NCI-H2171 (cell line): ENCODE measurements at places on chromosomes 7 and 10.

GRCh38 chr10:112244197-112244596 is 39.0 kb upstream of the TECTB start:
- DNase-seq: no peak

GRCh38 chr7:98802781-98803110 is 67.1 kb downstream of the TMEM130 start:
- no peak for DNase-seq

GRCh38 chr10:2891073-2891769 is 176.1 kb upstream of the PFKP start:
- DNase-seq: no peak

GRCh38 chr10:6275022-6275997 is 72.6 kb downstream of the PFKFB3 start:
- DNase-seq: peak; percentile 17

DNA sequence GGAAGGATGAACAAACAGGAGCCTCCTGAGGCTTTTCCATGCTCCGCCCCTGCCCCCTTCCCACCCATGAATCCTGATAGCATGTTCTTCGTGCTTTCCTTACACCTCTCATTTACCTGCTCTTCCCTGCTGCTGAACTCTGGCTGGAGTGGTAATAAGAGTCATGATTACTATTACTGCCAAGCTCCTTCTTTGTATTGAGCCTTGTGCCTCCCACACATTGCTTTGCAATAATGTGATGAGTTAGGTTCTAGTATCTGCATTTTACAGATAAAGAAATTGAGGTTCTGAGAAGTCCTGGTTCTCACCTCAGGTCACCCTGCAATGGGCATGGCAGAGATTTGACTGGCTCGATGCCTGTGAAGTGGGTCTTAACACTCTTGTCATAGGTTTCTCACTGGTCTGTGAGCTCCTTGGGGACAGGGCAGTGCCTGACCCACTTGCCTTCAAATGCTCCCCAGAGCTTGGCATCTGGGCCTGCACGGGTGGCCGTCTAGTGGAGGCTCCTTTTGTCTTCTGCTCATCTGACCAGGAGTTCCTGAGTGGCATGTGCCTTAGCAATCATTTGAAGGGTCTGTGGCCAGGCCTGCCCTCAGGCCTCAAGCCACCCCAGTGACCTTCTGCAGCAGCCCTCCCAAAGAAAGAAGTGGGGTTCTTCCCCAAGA is 309.2 kb upstream of the ZMIZ1 start:
- DNase-seq: no peak

DNA sequence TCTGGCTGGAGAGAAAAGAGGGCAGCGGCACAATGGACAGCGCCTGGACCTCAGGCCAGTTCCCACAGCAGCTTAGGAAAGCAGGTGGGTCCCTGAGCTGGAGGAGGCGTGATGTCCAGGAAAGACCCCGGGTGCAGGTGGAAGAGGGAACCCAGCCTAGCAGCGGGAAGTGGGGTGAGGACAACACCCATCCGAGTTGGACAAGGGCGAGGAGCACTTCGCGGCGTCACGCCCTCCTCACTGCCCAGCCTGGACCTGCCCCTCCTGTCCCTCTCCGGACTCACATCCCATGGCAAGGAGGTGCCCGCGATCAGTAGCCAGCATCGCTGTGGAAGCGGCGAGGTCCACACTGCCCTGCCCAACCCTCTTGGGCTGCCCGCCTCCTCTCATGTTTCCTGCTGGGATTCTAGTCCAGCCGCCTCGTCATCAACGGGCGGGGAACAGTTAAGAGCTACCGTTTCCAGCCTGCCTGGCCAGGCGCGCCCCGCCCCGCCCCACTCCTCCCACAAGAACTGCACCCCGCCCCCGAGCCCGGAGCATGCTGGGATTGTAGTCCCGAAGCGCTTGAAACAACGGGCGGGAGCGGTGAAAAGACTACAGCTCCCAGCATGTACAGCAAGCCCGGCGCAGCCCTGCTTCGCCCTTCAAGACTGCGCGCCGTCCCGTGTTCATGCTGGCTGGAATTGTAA is 930.6 kb upstream of the ZNF722 start:
- DNase-seq: no peak

GRCh38 chr7:18330548-18330947 is 165.0 kb upstream of the HDAC9 start:
- no peak for DNase-seq

GRCh38 chr7:155007947-155008346 is 5.0 kb upstream of the PAXIP1 start:
- DNase-seq: no peak

- DNase-seq: no peak
Observed at GRCh38 chr7:144483189-144483588, 79.7 kb upstream of the NOBOX start.

DNA sequence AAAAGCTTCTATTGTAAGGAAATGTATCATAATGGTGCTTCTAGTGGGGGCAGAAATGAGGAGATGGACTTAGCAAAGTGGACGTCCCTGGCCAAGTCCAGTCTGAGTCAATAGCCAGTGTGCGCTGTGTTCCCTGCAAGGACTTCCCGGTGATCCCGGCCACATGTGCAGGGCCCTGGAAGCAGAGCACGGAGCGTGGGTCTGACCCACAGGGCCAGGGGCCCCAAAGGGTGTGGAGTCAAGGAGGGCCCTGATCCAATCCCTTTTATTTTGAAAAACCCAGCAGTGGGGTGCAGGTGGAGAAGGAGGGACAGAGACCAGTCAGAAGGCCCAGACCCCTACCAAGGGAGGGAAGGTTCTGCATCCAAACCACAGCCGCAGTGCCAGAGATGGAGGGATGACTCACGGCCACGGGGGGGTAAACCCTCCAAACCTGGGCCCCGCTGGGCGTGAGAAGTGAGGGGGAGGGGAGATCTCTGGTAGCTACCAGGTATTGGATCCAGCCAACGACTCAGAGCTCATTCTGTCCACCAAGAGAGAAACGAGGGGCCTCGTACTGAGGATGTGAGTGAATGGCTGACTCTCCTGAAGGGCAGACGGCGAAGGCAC is 57.2 kb upstream of the VIPR2 start:
- no peak for DNase-seq

DNA sequence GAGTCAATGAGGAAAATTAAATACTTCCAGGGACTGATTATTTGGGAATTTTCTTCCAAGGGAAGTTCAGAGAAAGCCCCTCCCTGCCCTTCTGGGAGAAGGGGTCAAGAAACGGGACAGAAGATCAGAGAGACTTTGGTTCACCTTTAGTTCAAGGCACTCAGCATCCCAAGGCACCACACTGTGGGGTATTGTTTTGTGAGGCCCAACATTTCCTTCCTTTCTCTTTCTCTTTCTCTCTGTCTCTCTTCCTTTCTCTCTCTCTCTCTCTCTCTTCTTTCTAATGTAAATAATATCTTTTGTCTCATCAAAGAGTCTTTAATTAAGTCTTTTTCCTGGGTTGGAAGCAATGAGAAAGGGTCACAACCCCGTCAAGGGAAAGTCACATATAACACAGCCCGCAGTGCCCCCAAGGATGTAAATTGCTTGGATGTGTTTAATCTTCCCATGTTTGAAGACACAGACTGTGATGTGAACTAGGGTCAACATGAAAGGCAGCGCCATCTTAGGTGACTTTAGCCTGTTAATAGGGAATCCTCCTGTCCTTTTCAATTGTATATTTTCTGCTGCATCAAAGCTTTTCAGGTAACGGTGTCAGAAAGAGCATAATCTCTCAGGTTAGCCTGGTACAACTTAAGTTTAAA is 983.3 kb upstream of the C7orf33 start:
- DNase-seq: no peak

DNA sequence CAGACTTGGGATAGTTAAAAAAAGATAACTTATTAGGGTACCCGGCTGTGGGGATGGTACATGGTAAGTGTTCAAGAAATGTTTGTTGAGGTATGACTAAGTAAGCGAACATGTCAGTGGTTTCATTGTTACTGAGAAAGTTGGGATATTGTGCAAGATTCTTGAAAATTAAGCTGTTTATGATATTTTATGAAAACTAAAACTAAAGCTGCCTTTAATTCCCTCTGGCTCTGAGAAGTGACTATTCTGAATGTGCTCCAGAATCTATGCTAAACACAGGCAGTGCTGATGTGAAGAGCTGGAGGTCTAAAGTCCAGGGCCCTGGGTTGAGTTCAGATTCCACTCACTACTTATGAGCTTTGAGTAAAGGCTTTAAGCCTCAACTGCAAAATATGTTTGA is 72.9 kb downstream of the AOAH start:
- no peak for DNase-seq

GRCh38 chr10:49090189-49090575 is 25.1 kb downstream of the VSTM4 start:
- no peak for DNase-seq

GRCh38 chr7:128705891-128706333 is 33.2 kb upstream of the CALU start:
- DNase-seq: no peak

GRCh38 chr7:93165447-93165846 is 17.3 kb upstream of the SAMD9L start:
- no peak for DNase-seq

- no peak for DNase-seq
Observed at GRCh38 chr7:1238931-1239802, 6.5 kb downstream of the UNCX start.

- DNase-seq: no peak
Observed at GRCh38 chr7:100221231-100221718, 1.5 kb downstream of the PVRIG start.

- no peak for DNase-seq
Observed at GRCh38 chr10:103573205-103573487, 79.6 kb downstream of the NEURL1 start.

DNA sequence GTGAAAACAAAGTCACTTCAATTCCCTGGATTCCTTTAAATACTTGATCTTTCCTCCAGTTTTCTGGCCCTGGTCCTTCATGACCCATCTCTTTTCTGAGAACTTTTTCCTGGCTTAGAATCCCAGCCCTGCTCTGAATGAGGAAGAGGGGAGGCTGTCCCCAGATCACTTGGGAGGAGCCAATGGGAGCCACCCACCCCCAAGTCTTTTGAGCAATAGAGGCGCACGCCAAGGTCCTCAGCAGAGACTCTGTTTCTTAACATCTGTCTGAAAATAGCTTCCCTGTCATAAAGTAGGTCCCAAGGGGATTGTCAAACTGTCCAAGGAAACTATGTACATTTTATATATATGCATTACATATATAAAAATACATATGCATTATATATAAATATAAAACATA is 126.8 kb downstream of the ADRA2A start:
- no peak for DNase-seq

- DNase-seq: no peak
Observed at GRCh38 chr7:131504157-131504899, 52.1 kb downstream of the PODXL start.

GRCh38 chr7:41892356-41893100 is 189.6 kb upstream of the INHBA start:
- DNase-seq: no peak

- peak; percentile 12 for DNase-seq
Observed at GRCh38 chr10:101284101-101284743, 55.0 kb upstream of the LBX1 start.

DNA sequence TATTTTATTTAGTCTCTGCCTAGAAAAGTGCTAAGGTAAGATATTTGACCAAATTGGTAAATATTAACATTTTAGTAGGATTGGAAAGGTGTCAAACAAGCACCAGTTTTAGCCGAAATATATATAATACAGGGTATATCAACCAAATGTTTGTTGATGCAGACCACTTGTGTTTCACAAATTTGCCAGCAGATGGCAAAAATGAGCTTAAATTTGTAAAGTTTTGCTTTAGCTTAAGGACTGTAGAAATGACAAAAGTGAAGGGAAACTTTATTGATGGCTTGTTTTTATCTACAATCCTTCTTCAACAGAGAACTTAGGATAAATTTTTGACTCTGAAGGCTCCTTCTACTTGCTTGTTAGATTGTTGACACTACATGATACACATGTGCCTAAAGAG is 4.8 kb upstream of the POLR1F start:
- DNase-seq: no peak

GRCh38 chr10:84333864-84334451 is 5.6 kb downstream of the CCSER2 start:
- DNase-seq: no peak

- DNase-seq: no peak
Observed at GRCh38 chr7:18831943-18832342, 285.5 kb downstream of the TWIST1 start.

DNA sequence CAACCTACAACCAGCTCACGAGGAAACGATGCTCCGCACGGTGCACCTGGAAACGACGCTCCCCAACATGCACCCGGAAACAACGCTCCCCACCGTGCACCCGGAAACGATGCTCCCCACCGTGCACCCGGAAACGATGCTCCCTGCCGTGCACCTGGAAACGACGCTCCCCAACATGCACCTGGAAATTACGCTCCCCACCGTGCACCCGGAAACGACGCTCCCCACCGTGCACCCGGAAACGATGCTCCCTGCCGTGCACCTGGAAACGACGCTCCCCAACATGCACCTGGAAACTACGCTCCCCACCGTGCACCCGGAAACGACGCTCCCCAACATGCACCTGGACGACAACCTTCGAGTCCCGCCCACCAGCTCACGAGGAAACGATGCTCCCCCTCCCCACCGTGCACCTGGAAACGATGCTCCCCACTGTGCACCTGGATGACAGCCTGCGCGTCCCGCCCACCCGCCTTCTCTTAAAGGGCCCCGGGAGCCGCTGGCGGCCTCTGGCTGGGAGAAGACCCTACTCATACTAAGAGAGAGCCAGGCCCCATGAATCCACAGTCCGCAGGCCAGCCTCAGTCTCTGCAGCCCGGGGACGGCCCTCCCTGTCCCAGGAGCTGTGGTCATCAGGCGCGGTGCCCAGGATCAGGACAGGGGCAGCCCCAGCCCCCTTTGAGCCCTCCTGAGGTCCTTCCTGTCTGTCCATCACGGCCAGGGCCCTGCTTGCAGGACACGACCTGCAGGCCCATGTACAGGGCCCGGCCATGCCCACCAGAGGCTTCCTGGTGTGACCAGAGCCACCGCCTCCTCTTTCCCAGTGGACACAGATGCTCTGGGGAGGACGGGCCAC is 98.3 kb downstream of the PDGFA start:
- DNase-seq: peak; percentile 84

- DNase-seq: no peak
Observed at GRCh38 chr7:48118041-48118440, 29.0 kb downstream of the UPP1 start.

DNA sequence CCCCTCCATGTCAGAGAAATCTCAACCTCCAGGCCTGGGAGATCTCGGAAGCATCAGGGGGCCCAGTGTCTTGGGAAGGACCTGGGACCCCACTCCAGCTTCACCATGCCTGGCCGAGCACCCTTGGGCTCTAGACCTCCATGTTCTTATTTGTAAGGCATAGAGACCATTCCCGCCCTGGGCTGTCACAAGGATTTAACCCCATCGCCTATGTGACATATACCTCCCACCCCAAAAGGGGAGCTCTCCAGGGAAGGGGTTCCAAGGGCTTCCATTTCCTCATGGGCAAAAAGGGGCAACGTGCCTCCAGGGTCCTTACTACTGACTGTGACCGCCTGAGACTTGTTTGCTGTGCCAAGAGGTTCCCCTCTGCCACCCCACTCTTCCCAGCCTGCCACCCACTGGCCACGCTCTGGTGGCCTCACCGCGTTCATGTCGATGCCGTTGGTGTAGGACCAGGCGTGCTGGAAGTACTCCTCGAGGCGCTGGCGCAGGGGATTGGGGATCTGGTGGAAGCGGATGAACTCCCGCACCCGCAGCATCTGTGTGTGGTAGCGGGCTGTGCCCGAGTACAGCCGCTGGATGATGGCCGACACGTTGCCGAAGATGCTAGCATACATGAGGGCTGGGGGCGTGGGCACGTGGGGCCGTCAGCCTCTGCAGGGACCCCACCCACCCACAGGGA is 27.5 kb downstream of the KCNH2 start:
- no peak for DNase-seq

- DNase-seq: no peak
Observed at GRCh38 chr7:132090444-132090843, 485.8 kb downstream of the PLXNA4 start.
